RCC 7860 (cell line): ENCODE measurements at places on chromosomes 3 and 15.

DNA sequence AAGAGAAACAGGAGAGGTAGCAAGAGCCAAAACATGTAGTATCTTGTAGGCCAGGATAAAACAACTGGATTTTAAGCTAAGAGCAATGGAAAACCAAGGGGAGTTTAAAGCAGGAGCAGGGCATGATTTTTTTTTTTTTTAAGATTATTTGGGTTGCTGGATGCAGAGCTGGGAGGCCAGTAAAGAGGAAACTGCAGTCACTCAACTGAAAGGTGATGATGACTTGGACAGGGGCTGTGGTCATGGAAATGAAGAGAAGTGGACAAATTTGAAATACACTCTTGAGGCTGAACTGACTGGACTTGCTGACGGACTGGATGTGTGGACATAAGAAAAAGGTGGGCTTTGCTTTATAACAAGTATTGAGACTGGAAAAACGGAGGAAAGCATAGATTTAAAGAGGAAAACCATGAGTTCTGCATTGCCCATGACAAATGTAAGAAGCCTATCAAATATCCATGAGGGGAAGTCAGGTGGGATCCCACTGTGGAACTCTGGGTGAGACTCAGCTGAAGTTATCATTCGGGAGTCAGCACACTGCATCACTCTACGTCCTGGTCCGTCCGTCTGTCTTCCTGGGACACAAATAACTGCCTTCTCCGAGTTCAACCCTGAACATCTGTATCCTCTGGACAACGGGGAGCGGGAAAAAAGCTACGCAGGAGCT, 688 bp downstream of the XPC start:
- no peak for DNase-seq

DNA sequence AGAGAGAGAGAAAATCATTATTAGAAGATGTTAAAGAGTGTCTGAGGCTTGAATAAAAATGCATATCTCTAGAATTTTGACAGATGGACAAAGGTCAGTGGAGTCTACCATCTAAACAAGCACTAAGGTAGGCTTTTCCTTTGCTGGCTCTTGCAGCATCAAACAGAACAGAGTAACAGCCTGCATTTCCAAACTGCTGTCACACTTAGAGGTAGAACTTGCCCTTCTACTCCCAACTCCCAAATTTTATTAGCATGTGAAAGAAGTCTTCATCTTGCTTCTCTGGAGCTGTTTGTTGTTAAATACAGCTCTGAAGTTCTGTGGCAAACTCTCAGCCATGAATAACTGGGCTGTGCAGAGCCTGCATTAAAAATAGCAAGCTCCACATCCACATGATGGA, 4.1 kb upstream of the MB21D2 start:
- DNase-seq: no peak

DNA sequence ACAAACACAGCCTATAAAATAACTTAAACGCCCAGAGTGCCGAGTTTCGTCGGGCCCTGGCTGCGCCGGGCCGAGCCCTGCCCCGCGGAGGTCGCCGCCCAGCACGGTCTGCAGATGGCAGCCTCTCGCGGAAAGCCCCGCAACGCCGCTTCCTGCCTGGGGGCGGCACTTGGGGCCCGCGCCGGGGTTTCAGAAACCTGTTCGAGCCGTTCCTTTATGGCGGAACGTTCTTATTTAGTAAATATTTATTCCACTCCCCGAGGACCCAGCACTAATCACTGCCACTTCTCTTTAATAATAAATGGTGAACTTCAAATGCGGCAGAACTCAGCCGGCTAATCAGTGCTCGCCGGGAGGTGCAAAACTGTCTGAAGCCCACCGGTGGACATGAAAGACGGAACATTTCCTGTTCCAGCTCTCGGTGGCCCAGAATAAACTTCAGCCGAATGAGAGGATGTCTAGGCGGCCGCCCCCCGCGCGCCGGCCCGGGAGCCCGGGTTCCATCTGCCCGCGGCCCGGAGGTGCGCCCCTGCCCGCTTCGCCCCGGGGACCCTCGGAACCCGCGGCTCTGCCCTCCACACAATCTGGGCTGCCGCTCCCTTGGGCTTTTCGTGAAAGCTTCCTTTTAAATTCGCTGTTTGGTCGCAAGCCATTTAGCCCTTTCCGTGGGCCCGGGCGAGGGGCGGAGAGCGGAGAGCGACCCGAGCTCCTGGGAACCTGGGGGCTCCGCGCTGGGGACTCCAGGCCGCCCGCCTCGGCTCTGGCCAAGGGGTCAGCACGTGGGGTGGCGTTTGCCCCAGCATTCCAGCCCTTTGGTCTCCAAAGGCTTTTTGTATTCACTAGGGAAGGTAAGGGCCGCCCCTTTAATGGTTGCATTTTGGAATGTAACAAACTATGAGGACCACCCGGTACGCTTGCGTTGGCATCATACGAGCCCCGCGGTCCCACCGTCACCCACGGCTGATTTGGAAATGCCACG, 110.8 kb upstream of the ATP11B start:
- no peak for DNase-seq

DNA sequence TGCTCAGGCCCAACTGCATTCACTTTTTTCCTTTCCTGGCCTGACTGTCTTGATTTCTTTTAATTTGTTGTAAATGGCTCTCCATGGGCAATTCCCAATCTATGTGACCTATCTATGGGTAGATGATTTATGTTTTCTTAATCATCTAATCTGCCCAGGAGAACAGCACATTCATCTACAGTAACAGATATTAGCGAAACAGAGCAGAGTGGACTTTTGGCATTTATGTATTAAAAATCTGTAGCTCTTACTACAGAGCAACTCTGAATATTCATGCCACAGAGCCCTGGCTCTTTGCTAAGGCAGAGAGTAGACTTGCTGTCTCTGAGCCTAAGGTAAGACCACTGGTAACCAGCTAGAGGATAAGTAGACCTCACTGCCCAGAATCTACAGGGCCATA, 674.9 kb upstream of the ADAMTS9 start:
- no peak for DNase-seq

DNA sequence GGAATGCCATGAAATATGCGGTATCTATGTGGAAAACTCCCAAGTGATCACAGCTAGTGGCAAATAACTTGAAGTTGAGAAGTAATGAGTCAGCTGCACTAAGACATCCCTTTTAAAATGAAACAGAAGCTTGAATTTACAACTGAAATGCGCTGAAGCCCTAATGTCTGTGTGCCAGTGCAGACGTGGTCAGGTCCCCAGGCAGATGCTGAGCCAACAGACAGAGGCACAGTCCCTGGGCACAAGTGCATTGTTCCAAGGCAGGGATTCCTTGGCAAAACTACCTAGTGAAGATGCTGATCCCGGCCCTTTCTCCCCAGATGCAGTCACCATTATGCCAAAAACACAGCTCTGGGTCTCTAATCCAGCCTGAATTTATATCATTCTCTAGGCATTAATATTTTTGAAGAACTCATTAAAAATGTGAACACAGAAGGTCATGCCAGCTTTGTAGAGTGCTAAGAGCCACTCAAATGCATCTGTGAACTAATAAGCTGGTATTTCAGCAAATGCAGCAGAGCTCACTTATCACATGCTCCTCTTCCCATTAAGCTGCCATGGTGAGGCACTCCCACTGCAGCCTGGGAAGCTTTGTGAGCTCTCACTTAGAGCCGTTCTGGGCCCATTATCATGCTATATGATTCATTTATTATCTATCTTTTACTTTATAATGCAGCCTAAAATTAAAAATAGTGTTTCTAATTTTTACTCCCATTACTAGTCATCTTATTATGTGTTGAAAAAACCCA, 200.1 kb downstream of the GABRB3 start:
- no peak for DNase-seq

DNA sequence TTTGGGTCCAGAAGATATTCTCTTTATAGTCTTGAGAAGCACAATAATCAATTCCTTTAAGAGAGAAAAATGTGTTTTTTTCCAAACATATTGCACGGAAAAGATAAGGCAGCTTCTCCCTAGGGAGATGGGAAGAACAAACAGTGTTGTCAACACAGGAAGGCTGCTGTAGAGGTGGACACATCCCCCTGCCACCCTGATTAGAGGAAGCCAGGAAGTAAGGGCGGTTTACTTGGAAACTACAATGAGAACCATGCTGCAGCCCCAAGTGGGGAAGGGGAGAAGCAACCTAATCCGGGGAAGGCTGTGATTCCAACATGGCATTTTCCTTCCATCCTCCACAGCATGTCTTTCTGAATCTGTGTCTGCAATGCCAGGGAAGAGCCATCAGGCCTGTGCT, 256.9 kb upstream of the TGFBR2 start:
- no peak for DNase-seq

- peak; percentile 54 for DNase-seq
Measured at GRCh38 chr15:90872486-90873184, 4.2 kb downstream of the FURIN start.

DNA sequence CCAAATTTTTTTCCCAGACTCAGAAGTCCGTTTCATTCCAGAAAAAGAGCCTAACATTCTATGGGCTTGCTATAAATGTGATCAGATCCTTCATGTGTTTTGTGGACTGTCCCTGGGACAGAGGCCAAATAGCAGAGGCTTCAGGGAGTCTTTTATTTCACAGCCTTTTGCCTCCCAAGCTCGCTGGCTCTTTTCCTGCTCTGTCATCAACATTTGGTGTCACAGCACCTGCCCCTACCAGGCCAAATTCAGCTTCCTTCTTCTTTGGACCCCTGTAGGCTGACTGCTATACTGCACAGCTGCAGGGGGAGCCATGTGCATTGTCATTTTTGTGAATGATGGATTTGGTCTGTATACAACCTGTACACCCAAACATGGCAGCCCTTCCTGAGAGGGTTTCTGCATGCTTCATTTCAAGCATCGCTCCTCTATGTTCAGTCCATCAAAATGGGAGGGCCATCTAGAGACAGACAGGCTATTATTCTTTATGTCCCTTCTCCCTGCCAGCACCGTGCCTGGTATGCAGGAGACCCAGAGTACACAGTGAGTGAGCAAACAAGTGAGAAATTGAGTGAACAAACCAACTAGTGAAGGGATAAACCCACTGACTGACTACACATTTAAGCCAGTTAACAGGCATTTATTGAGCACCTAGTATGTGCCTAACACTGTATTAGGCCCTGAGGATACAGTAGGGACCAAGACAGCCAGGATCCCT, 17.9 kb upstream of the RPP14 start:
- DNase-seq: no peak

GRCh38 chr3:177589911-177590381, 392.7 kb upstream of the TBL1XR1 start:
- peak; percentile 99 for DNase-seq

- no peak for DNase-seq
Measured at GRCh38 chr3:136712941-136713340, 39.2 kb downstream of the STAG1 start.

DNA sequence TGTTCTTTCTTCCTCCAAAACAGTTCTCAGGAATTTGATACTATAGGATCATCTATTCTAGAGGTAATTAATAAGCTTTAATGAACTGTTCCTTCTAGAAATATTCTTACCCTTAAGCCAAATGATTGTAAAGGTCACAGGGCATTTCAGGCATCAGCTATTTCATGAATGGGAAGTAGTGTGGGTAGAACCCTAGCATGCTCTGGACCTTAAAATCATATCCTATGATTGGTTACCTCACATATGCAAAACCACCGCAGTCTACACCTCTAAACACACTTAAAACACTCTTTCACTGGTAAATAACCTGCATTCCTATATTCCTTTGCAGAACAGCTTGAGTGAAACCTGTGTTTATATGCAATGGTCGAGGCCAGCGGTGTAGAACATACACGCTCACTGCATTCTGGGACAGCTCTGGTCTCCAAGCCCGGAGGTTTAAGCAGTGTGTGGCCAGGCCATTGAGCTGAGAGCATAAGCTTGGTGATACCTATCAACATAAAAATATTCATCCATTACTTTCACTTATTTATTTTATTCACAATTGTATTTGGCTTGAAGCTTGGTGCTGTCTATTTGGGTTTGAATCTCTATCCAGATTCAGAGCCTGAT, 87.7 kb upstream of the RASGRP1 start:
- DNase-seq: no peak

DNA sequence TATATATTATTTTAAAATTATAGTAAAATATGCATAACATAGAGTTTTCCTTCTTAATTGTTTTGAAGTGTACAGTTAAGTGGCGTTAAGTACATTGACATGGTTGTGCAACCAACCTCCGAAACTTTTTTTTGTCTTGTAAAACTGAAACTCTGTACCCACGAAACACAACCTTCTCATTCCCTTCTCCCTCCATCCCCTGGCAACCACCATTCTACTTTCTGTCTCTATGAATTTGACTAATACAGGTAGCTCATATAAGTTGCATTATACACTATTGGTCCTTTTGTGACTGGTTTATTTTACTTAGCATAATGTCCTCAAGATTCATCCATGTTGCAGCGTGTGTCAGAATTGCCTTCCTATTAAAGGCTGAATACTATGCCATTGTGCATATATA, 179.4 kb downstream of the SATB1 start:
- no peak for DNase-seq

DNA sequence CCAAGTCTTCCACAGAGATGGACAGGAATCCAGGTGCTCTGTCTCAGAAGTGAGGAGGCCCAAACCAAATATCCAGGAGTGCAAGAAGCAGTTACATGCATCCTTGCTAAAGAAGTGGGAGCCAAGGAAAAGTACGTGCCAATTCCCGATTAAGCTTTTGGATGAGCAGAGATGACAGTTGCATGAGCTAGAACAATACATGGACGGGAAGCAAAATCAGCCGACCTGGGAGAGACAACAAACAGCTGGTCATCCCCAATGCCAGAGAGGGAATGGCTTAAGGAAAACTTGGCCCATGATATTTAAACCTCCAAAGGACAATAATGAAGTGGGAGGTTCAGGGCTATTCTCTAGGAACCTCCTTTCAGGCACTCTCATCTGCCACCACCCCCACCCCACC, 86.0 kb upstream of the ABHD17C start:
- no peak for DNase-seq

- no peak for DNase-seq
Measured at GRCh38 chr3:127889976-127890650, 24.9 kb upstream of the KBTBD12 start.

DNA sequence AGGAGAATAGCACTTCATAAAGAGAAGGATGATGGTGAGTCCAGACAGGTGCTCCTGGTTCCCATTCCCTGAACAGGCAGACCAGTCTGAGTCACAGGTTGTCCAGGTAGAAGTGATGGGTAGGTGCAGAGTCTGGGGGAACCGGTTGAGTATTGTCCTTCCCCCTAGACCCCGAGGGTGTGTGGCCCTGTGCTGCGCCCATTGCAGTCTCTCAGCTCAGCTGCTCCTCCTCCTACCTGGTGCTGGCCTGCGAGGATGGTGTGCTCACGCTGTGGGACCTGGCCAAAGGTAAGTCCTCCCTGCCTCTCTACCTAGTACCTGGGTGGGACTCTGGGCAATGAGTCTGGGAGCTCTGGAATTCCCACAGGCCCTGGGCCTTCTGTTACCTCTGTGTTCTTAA, 19.8 kb downstream of the MESP1 start:
- no peak for DNase-seq

DNA sequence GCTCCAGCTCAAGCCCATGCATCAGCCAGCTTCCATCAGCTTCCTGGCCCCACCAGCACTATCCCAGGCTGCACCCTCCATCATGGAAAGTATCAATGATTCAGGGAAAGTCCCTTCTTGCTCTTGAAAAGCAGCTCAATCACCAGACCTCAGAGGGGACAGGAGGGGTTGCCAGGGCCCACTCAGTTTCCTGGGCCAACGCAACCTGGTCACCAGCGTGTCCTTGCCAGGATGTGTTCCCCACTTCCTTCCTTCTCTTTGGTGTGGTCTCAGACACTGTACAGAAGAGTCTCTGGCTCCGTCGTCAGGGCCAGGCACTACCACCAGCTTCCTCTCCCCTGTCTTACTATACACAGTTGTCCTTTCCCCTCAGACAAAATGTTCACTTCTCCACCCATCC, 3.0 kb downstream of the HDC start:
- no peak for DNase-seq

- DNase-seq: no peak
Measured at GRCh38 chr3:66962664-66963063, 35.4 kb upstream of the KBTBD8 start.
